ENCODE measurements at places on chromosomes 7 and 10. TPM values are rescaled to one million over a fixed set of nuclear protein-coding genes. Genes with fewer than 3 reads are reported as not detected.

Gene CYP2C19
- total RNA-seq = 0.16 TPM

DNA sequence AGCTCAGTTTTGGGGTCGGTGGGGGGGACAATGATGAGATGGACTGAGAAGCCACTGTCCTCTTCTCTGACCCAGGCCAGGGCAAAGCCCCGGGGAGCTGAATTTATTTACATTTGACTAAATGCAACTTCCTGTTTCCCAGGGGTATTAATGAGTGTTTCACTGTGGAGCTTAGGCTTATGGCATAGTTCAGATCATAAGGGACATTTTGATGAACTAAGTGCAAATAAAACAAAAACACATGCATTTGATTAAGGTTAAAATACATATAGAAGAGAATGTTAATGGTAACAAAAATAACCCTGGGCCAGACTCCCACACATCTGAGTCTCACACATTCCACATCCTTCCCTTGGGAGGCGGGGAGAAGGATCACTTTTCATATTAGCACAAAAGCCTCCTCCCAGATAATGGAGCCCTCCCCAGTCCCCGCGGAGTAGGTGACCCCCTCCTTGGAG is 320.6 kb downstream of the FRMD4A start:
- no peaks in the 10 kb centered on the region for H3K36me3 ChIP-seq
- DNase-seq = no peak
- H3K27me3 ChIP-seq = no peaks in the 10 kb centered on the region
- H3K27ac ChIP-seq = peak overlapping the region; percentile 12
- H3K4me3 ChIP-seq = no peak overlapping the region
- H3K4me1 ChIP-seq = no peaks in the 10 kb centered on the region

Gene NKX2-3
- 7.9 TPM for total RNA-seq

DNA sequence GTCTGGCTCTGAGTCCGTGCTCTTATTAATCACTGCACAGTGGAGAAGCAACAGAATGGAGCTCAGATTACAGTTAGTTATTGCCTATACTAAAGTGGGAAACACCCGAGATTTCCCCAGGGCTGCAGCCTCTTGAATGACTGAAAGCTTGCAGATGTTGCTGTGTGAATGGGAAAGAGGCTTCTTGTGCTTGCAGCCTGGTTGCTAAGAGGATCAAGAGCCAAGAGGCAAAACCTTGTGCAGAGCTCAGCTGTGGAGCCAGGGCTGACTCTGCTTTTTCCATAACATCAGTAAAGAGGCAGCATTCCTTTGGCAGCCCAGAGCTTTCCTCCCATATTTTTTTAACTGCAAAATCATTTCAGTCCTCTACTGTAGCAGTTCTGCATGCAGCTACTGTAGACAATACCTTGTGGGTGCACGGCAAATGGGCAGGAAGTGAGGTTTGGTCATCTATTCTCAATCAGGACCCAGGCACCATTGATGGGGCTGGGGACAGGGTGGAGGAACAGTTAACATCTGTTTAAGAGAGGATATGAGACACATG is 86.5 kb downstream of the RALA start:
- H3K4me1 ChIP-seq = no peaks in the 10 kb centered on the region
- DNase-seq = no peak
- H3K27ac ChIP-seq = no peak overlapping the region
- no peak overlapping the region for H3K4me3 ChIP-seq
- H3K27me3 ChIP-seq = no peaks in the 10 kb centered on the region

Data from colonic mucosa (tissue), 4 donors.